ENCODE measurements at places on chromosomes 7 and 10.
A peak's percentile ranks its signal among the peaks of the same experiment; 100 is the strongest.

DNA sequence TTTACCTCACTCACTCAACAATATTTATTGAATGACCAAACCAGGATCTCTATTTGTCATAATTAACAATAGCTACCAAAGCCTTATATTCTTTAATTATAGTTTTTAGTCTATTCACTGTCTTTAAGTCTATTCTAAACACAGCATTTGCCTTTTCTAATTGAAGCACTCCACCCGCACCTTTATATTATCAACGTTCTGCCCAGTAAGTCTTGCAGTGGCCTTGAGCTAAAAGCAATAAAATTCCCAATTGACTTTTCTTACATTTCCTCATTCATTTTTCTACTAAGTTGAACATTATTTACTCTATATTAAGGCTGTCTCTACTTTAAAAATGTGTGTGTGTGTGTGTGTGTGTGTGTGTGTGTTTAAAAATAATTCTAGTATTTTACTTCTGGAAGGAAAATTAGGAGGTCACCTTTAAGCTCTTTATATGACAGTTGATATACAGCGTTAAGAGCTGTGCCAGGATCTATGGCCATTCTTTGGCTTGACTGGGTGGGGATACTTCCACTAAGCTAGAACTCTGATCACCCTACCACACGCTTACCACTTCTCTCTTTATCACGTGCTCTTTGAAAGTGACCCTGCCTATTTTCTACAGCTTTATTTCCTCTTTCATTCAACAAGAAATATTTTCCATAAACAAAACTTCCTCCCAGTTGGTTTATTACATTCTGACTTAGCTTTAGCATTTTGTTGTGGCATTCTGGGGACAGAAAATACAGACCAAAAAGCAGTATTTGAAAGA lies 8.8 kb downstream of the PAPSS2 start:
- no peak for DNase-seq

DNA sequence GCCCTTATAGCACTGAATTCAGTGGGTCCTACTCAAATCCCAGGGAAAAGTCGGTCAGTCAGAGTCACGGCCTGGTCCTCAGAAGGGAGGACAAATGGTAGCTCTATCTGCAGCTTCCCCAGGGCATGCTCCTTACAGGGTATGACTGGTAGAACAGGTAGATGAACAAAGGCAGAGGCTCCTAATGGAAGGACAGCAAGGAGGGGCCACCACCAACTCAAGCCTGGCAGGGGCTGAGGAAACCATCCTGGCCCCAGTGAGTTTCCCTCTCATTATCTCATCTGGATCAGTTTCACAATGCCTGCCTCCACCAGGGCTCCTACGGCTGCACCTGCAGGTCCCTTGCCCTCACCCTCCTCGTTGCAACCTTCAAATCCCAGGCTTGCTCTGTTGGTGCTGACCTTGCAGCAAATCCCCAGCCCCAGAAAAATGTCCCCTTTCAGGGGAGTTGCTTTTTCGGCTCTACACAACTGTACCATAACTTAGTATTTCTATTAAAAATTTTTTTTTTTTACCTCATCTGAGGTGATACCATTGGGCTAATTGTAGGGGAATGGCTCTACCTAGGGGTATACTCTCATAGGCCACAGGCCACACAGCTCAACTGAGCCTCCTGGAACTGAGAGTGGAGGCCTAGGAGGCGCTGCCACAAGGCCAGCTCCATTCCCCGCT lies 2.4 kb upstream of the MYO1G start:
- DNase-seq: peak; percentile 22

DNA sequence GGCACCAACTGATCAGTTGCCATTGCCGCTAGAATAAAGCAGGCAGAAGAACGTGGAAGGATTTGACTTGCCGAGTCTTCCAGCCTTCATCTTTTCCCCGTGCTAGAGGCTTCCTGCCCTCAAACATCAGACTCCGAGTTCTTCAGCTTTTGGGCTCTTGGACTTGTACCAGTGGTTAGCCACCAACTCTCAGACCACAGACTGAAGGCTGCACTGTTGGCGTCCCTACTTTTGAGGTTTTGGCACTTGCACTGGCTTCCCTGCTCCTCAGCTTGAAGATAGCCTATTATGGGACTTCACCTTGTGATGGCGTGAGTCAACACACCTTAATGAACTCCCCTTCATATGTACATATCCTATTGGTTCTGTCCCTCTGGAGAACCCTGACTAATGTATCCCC lies 57.3 kb upstream of the KCND2 start:
- no peak for DNase-seq

DNA sequence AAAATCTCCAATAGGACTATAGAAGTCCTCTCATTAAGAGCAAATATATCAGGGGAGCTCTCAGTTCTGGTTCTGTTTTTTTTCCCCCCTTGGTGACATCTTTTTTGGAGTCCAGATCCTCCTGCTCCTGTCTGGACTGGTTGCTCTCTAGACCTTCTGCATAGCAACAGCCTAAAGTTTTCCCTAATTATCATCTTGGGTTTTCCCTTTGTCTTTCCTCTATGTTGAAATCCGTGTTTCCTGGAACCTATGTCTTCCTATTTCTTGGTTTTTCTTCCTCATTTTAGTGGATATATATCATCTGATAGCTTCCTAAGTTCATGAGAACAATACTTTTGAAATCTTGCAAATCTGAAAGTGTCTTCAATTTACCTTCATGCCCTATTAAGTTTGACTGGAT lies 29.7 kb upstream of the MTERF1 start:
- DNase-seq: no peak

DNA sequence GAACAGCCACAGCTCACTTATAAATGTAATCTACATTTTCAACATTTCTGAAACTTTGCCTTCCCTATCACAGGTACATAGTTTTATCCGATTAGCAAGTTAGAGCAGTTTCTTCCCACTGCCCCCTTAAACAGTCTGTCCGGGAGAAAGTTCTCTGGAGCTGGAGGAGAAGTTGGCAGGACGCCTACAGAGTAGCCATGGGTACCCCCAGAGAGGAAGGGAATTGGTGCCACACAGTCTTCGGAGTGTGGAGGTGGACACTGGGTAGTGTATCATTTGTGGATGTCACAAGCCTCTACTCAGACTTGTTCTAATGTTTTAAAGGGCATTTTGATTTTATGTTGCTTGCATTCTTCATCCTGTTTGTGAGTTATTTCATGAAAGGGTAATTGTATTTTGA lies 39.0 kb downstream of the TAF3 start:
- no peak for DNase-seq

Measured in NCI-H82 (cell line).